ENCODE measurements at places on chromosomes 12 and 14. TPM values are rescaled to one million over a fixed set of nuclear protein-coding genes. Genes with fewer than 3 reads are reported as not detected.

The ZFHX2 gene
- total RNA-seq: 0.12 TPM

The FOXG1 gene
- total RNA-seq: not detected

The TMTC2 gene
- total RNA-seq: 20.5 TPM

The WSCD2 gene
- not detected for total RNA-seq

The NGDN gene
- 24.8 TPM for total RNA-seq

The MFAP5 gene
- 206 TPM for total RNA-seq

The RHOJ gene
- total RNA-seq: 1.8 TPM

The CTSG gene
- total RNA-seq: not detected

The AMDHD1 gene
- total RNA-seq: under 0.01 TPM

The OXA1L gene
- total RNA-seq: 52.1 TPM

The ARHGDIB gene
- total RNA-seq: 3.2 TPM

The GNB3 gene
- 5.8 TPM for total RNA-seq

The COX8C gene
- not detected for total RNA-seq

The IL22 gene
- not detected for total RNA-seq

The CLEC6A gene
- total RNA-seq: not detected

The KRT78 gene
- not detected for total RNA-seq

The SDR9C7 gene
- not detected for total RNA-seq

The OAS3 gene
- total RNA-seq: 30.5 TPM

The SLC25A21 gene
- under 0.01 TPM for total RNA-seq

The PRKAB1 gene
- 13.6 TPM for total RNA-seq

The TPPP2 gene
- not detected for total RNA-seq

The YLPM1 gene
- total RNA-seq: 46.6 TPM

The OASL gene
- total RNA-seq: 0.49 TPM

The NGB gene
- not detected for total RNA-seq

The PSEN1 gene
- 65.5 TPM for total RNA-seq

The TM7SF3 gene
- total RNA-seq: 51.2 TPM

The PLEKHD1 gene
- under 0.01 TPM for total RNA-seq

The OTX2 gene
- total RNA-seq: not detected

The REM2 gene
- not detected for total RNA-seq

The RNF212B gene
- total RNA-seq: not detected

The SLCO1B3 gene
- not detected for total RNA-seq

The TSPAN19 gene
- not detected for total RNA-seq

The CSRP2 gene
- total RNA-seq: 26.2 TPM

The C12orf75 gene
- total RNA-seq: 142 TPM

The KRT75 gene
- total RNA-seq: not detected

The SERPINA5 gene
- not detected for total RNA-seq

The TPCN1 gene
- 45.9 TPM for total RNA-seq

The RPL10L gene
- not detected for total RNA-seq

The SLC5A8 gene
- not detected for total RNA-seq

The AKAP3 gene
- total RNA-seq: 2.7 TPM

Measured in hair follicle dermal papilla cell (primary cell).